Esophagus muscularis mucosa (tissue), 4 donors: ENCODE measurements at places on chromosomes 7 and 10. TPM values are rescaled to one million over a fixed set of nuclear protein-coding genes. Genes with fewer than 3 reads are reported as not detected.

CAV2 gene
- 131 TPM for total RNA-seq

CCDC186 gene
- 13.8 TPM for total RNA-seq

- H3K27me3 ChIP-seq: no peaks in the 10 kb centered on the region
- peaks cover 29% of the 10 kb centered on the region for H3K36me3 ChIP-seq
- no peak overlapping the region for H3K4me3 ChIP-seq
Measured at GRCh38 chr7:92052684-92053083, 81.6 kb downstream of the CYP51A1 start.

GRCh38 chr10:87622314-87623004 lies 37.2 kb upstream of the PAPSS2 start:
- no peaks in the 10 kb centered on the region for H3K4me1 ChIP-seq
- H3K27me3 ChIP-seq: no peaks in the 10 kb centered on the region
- no peaks in the 10 kb centered on the region for H3K36me3 ChIP-seq

GRCh38 chr7:138945154-138945553 lies 36.0 kb downstream of the KIAA1549 start:
- H3K4me1 ChIP-seq: no peaks in the 10 kb centered on the region
- H3K36me3 ChIP-seq: no peaks in the 10 kb centered on the region
- no peak overlapping the region for H3K27ac ChIP-seq
- no peak overlapping the region for H3K4me3 ChIP-seq
- H3K27me3 ChIP-seq: no peaks in the 10 kb centered on the region

GRCh38 chr7:131890176-131890575 lies 333.7 kb upstream of the PODXL start:
- DNase-seq: no peak
- H3K27me3 ChIP-seq: no peaks in the 10 kb centered on the region
- no peak overlapping the region for H3K27ac ChIP-seq
- H3K4me3 ChIP-seq: no peak overlapping the region
- no peaks in the 10 kb centered on the region for H3K36me3 ChIP-seq

DNA sequence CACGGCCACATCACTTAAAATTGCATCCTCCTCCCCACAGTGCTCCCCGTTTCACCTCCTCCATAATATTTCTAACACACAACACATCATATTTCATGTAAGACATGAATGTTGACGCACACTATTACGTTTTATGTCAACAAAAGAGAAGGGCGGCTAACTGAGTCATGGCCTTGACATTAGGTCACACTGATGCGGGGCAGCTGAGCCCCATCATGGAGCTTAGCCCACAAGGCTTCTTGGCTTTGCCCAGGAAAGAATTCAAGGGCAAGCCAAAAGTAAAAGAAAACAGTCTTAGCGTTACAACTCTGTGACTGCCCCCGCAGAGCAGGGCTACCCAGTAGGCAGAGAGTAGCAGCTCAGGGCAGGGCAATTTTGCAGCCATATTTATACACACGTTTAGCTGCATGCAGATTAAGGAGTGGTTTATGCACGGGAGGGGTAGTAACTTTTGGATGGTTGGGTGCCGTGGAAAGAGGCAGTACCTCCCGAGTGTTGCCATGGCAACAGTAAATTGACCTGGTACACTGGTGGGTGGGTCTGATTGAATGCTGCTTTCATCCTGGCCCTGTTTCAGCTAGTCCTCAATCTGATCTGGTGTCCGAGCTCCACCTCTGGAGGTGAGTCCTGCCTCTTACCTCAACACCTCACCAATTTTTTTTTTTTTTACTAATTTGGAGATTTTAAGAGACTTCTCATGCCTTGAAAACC lies 156.2 kb upstream of the FRMD4A start:
- no peaks in the 10 kb centered on the region for H3K27me3 ChIP-seq
- H3K4me1 ChIP-seq: peaks cover 16% of the 10 kb centered on the region
- DNase-seq: no peak
- H3K36me3 ChIP-seq: no peaks in the 10 kb centered on the region
- no peak overlapping the region for H3K27ac ChIP-seq
- peak overlapping the region; percentile 13 for H3K4me3 ChIP-seq

GRCh38 chr10:94178475-94179253 lies 184.1 kb downstream of the NOC3L start:
- peak overlapping the region; percentile 15 for H3K27ac ChIP-seq
- DNase-seq: no peak
- no peaks in the 10 kb centered on the region for H3K27me3 ChIP-seq
- H3K4me1 ChIP-seq: peaks cover 29% of the 10 kb centered on the region

DNA sequence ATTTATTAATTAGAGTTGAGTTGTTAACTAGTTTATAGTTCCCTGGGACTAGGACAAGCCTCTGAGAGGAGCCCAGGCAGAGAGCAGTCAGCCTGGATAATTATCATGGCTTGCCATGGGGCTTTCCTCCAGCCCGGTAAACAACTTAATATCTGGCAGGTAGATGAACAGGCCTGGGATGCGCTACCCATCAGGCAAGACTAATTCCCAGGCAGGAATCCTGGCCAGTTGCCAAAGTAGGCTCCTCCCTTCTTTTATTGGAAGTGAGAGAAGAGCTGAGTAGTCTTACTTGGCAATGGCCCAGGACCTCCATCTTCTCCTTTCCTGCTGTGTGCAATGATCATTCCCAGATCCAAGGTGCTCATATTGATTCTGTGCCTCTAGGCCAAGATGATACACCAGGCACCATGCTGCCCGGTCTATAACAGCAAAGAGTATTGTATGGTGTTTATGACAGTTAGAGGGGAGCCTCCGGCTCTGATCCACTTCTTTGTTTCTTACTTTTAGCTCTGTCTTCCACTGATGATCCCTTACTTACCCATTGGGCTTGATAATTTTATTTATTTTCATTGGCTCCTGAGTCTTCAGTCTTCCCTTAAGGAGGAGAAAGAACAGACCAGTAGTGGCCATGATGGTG lies 408.7 kb downstream of the REEP3 start:
- H3K36me3 ChIP-seq: no peaks in the 10 kb centered on the region
- no peak overlapping the region for H3K4me3 ChIP-seq
- H3K27ac ChIP-seq: no peak overlapping the region
- no peak for DNase-seq
- H3K27me3 ChIP-seq: no peaks in the 10 kb centered on the region

DNA sequence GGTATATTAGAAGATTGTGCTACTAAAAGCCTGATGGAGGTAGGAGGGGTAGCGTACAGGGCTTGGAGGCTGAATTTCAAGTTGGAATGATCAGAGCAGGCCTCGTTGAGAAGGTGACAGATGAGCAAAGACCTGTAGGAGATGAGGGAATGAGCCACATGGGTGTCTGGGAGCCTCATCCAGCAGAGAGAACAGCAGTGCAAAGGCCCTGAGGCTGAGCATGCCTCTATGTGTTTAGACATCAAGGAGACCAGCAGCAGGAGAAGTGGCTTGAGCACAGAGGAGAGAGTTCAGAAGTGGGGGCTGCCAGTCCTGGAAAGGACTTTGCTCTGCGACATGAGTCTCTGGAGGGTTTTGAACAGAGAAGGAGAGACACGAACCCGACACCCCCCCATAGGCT lies 111.7 kb downstream of the TMEM130 start:
- H3K4me1 ChIP-seq: no peaks in the 10 kb centered on the region
- H3K36me3 ChIP-seq: no peaks in the 10 kb centered on the region
- DNase-seq: no peak
- no peak overlapping the region for H3K4me3 ChIP-seq
- H3K27ac ChIP-seq: no peak overlapping the region

DNA sequence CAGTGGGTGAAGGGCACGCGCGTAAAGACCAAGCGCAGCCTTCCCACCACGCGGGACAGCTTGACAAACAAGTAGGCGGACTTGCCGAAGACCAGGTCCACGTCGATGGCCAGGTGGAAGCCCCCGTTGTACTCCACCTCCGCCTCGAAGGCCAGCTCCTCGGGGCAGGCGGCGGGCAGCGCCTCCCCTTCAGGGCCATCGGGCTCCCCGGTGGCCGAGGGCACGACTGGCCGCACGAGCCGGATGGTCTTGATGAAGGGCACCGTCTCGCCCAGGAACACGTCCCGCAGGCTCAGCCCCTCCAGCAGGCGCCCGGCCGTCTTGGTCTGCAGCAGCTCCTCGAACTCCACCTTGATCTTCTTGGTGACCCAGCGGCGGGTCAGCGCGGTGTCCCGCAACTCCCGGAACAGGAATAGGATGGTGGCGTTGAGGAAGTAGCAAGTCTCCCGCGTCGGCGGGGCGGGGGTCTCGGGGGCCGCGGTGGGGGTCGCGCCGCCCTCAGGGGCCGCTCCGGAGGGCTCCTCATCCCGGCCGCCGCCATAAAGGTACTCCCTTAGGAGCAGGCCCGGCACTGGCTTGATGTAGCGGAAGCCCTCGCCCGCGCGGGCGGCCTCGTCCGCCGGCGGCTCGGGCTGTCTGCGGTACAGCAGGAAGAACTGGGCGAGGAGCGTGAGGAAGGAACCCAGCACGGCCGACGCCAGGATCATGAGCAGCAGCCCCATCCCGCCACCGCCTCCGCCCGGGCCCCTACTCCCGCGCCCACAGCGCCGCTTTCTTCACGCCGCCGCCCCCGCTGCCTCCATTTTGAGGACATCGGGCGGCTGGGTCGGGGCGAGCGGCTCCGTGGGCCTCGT lies 507 bp downstream of the PDZD8 start:
- H3K4me3 ChIP-seq: peak overlapping the region; percentile 75
- no peaks in the 10 kb centered on the region for H3K27me3 ChIP-seq
- no peak for DNase-seq

GRCh38 chr7:156074084-156074483 lies 261.8 kb upstream of the SHH start:
- DNase-seq: no peak
- no peak overlapping the region for H3K4me3 ChIP-seq
- H3K27ac ChIP-seq: no peak overlapping the region
- H3K36me3 ChIP-seq: no peaks in the 10 kb centered on the region
- no peaks in the 10 kb centered on the region for H3K27me3 ChIP-seq

DNA sequence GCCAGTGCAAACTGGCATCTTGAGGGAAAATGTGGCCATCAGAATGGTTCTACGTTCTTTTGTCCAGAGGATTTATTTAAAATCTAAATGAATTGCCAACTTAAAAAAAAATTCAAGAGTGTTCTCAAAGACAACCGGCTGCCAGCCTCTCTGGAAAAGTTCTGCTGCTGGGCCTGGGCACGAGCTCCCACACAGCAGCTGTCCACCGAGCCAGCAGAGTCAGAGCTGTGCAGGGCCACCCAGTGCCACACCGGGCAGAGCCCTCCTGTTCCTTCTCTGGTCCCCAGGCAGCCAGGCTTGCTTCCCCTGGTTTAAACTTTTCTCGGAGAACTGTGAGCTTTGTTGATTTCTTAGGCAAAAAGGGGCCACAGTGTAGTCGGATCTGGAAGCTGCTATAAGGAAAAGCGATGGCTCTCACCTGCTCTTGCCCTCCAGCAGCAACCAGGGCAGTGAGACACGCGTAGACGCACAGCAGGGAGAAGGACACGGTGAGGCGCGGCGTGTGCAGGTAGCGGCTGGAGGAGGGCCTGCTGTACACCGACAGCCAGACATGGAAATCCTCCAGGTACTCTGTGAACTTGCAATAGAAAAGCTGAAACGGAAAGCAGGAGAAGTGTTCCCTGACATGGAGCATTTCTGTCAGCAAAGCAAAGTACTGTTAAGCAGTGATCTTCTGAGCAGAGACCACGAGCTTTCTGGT lies 111.6 kb downstream of the PKD1L1 start:
- no peaks in the 10 kb centered on the region for H3K36me3 ChIP-seq
- H3K27ac ChIP-seq: no peak overlapping the region
- DNase-seq: no peak
- H3K4me3 ChIP-seq: no peak overlapping the region
- no peaks in the 10 kb centered on the region for H3K27me3 ChIP-seq
